ENCODE measurements at places on chromosomes 7 and 10. TPM values are rescaled to one million over a fixed set of nuclear protein-coding genes. Genes with fewer than 3 reads are reported as not detected.

Gene BAZ1B
- total RNA-seq: 122 TPM

Gene CUTC
- total RNA-seq: 19.2 TPM

Gene CALML5
- total RNA-seq: not detected

Gene CTAGE6
- 0.17 TPM for total RNA-seq

Gene FUOM
- 16.0 TPM for total RNA-seq

Gene LRRD1
- not detected for total RNA-seq

Gene ADIRF
- not detected for total RNA-seq

Gene DNA2
- total RNA-seq: 48.7 TPM

Gene EGR2
- total RNA-seq: 18.3 TPM

Gene PLXDC2
- total RNA-seq: 74.8 TPM

Gene LRRC61
- total RNA-seq: 48.1 TPM

Gene FANK1
- total RNA-seq: 0.83 TPM

Gene TFAM
- total RNA-seq: 113 TPM

Gene CCSER2
- 44.1 TPM for total RNA-seq

Gene CYP2C9
- not detected for total RNA-seq

All from A673 (cell line).